Karpas-422 (cell line): ENCODE measurements at places on chromosomes 1 and 21. TPM values are rescaled to one million over a fixed set of nuclear protein-coding genes. Genes with fewer than 3 reads are reported as not detected.

DNA sequence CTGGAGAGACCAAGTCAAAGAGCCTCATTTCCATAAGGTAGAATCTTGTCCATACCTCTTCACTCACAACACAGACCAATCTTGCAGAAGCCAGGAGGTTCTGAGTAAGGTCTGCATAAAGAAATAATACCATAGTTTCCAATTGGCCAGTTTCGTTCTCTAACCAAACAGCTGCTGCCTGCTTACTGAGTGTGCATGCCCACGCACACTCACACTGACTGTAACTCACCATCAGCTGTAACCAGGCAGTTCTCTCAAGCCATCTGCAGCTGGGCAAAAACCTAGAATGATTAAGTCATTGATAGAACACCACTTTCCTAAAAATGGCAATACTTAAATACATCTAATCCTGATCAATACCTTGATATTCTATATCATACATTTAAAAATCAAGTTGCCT is 106.6 kb upstream of the VAV3 start:
- no peak overlapping the region for H3K27ac ChIP-seq
- H3K4me1 ChIP-seq: peaks cover 6% of the 10 kb centered on the region; the same call in 1 of the 2 replicates
- DNase-seq: no peak
- H3K27me3 ChIP-seq: 0 out of 2 replicates have a peak, but pooled peaks cover 3% of the 10 kb centered on the region

- no peak overlapping the region for H3K27ac ChIP-seq
- H3K36me3 ChIP-seq: no peaks in the 10 kb centered on the region
- no peak for DNase-seq
- no peaks in the 10 kb centered on the region for H3K27me3 ChIP-seq
- no peak overlapping the region for H3K4me3 ChIP-seq
These were observed 46.4 kb downstream of the TMCC2 start for GRCh38 chr1:205274041-205274691.

CCDC185 gene
- not detected in 2 replicates for total RNA-seq

TTC22 gene
- total RNA-seq: not detected in 2 replicates

DNA sequence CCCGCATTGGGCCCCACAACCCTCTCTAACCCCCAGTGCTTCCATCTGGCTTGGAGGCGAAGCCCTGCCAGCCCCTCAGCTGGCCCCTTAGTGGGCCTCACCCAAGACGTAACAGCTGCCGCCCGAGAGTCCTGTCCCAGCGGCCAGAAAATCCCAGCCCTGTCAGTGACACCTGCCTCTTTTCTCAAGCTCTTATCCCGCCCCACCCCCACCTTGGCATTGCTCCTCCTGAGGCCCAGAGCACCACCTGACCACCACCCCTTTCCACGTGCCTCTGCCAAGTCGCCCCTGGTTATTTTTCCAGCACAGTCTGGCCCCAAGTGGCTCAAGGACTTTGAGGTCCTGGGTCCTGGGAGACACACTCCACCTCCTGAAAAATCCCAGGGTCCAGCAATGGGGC is 5.9 kb upstream of the CTRC start:
- H3K4me1 ChIP-seq: no peaks in the 10 kb centered on the region
- H3K27me3 ChIP-seq: no peaks in the 10 kb centered on the region
- no peak for DNase-seq
- H3K36me3 ChIP-seq: no peaks in the 10 kb centered on the region
- no peak overlapping the region for H3K27ac ChIP-seq

LORICRIN gene
- not detected in 2 replicates for total RNA-seq

- no peak overlapping the region for H3K27ac ChIP-seq
- no peak overlapping the region for H3K4me3 ChIP-seq
- DNase-seq: no peak
- no peaks in the 10 kb centered on the region for H3K36me3 ChIP-seq
- H3K4me1 ChIP-seq: no peaks in the 10 kb centered on the region
These were observed 111.9 kb downstream of the ADSS2 start for GRCh38 chr1:244339776-244340175.

DNA sequence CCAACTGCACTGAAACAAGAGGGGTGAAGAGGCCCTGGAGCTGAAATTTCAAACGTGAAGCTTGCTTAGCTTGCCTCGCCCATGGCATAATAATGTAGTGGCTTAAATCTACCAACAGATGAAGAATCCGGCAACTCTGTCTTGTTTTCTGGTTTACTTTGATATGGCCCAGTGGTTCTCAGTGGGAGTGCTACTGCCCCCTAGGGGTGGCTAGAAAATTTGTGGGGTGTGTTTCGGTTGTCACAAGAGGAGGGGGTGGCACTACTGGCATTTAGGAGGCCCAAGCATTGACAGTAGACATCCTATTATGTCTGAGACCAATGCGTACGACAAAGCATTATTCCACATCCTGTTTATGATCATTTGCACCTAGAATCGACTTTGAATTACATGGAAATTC is 51.9 kb upstream of the C8B start:
- peak; percentile 47 for DNase-seq
- no peak overlapping the region for H3K4me3 ChIP-seq
- no peaks in the 10 kb centered on the region for H3K36me3 ChIP-seq
- no peaks in the 10 kb centered on the region for H3K4me1 ChIP-seq
- no peaks in the 10 kb centered on the region for H3K27me3 ChIP-seq
- H3K27ac ChIP-seq: no peak overlapping the region

S100A7A gene
- not detected in 2 replicates for total RNA-seq

GRCh38 chr1:204443260-204443619 is 31.6 kb upstream of the PPP1R15B start:
- DNase-seq: no peak
- no peaks in the 10 kb centered on the region for H3K27me3 ChIP-seq
- H3K36me3 ChIP-seq: no peaks in the 10 kb centered on the region
- H3K27ac ChIP-seq: no peak overlapping the region
- H3K4me3 ChIP-seq: no peak overlapping the region

DNA sequence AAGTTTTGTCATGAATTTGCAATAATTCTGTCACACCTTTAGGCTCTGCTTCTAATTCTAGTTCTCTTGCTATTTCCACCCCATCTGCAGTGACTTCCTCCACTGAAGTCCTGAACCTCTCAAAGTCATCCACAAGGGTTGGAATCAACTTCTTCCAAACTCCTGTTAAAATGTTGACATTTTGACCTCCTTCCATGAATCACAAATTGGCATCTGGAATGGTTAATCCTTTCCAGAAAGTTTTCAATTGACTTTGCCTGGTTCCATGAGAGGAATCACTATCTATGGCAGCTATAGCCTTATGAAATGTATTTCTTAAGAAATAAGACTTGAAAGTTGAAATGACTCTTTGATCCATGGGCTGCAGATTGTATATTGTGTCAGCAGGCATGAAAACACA is 19.7 kb upstream of the SFT2D2 start:
- no peak overlapping the region for H3K4me3 ChIP-seq
- no peak overlapping the region for H3K27ac ChIP-seq

GRCh38 chr1:233617025-233617424 is 3.1 kb downstream of the KCNK1 start:
- no peak overlapping the region for H3K4me3 ChIP-seq
- H3K36me3 ChIP-seq: no peaks in the 10 kb centered on the region
- no peaks in the 10 kb centered on the region for H3K4me1 ChIP-seq
- no peak overlapping the region for H3K27ac ChIP-seq
- no peaks in the 10 kb centered on the region for H3K27me3 ChIP-seq
- no peak for DNase-seq
